Activated naive CD4-positive, alpha-beta T cell (primary cell): ENCODE measurements at places on chromosomes 16 and 17.
A peak's percentile ranks its signal among the peaks of the same experiment; 100 is the strongest.

DNA sequence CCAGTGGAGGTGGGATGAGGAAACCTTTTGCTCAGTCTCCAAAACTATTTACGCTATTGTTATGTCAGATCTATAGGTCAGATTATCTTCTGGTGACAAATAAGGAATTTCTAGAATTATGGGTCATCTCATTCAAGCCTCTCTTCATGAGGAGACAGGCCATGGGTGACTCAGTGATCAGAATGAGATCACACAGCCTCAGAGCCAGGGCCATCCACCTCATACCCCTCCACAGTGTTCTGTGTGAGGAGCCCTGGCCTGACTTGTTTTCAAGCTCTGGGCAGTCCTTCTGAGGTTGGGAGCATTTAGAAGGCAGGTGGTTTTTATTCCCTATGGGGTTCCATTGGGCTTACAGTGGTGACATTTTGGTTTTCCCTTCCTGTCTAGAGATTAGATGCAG is 26.5 kb downstream of the YPEL2 start:
- no peak for DNase-seq

DNA sequence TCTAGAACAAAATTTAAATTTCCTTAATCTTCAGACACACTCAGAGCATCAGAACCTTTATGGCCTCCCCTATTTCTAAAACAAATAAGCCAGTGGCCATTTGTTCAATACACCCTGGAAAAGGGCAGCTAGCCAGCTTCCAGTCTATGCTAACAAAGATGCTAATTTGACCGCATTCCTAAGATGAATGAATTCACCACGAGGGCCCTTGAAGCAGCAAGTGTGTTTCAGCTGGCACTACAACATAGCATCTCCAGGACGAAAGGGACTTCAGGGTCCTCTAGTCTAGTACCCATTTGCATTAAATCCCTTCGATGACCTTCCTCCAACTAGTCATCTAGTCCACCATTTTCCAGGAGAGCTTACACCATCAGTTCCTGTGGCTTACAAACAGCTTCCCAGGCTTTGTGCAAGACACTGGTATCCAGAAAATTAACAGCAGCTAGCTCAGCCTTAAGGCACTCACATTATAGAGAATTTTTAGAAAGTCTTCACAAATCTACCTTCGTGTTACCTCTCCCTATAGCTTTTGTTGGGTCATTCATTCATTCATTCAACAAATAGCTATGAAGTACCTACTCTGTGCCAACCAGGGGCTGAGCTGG is 10.9 kb downstream of the KRT37 start:
- DNase-seq: no peak

DNA sequence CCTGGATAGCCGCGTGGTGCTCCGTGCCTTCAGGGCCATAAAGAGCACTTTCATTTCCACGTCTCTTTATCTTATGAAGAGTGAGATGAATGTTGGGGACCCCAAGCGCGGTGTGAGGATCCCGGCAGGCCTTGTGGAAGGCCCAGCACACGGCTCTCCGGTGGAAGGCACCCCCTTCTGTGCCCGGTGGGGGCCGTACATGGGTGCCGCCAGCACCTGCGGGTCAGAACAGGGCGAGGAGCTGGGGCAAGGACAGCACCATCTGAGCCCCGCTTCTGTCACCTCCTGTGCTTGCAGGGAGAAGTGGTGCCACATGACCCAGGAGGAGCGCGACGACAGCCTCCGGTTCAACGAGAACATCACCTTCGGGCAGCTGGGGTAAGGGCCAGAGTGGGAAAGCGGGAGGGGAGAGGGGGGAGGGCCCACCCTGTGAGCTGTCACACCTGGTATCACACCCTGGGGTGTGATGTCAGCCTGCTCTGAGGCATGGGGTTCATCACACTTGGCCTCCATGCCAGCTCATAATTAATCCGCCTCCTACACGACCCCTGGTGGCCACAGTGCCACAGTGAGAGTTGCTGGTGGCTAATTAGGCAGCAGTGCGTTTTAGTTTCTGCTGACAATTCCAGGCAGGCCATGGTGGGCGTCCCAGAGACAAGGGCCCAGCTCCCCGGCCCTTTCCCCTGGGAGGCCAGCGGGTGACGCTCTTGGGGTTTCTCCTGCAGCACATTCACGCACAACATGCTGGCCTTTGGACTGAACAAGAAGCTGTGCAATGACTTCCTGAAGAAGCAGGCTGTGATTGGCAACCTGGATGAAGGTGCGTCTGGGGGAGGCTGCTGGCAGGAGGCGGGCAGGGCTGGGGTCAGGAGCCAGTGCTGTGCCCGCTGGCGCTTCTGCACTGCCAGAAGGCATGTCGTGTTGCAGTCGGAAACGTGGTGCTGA is 25.7 kb downstream of the CIBAR2 start:
- peak; percentile 56 for DNase-seq

DNA sequence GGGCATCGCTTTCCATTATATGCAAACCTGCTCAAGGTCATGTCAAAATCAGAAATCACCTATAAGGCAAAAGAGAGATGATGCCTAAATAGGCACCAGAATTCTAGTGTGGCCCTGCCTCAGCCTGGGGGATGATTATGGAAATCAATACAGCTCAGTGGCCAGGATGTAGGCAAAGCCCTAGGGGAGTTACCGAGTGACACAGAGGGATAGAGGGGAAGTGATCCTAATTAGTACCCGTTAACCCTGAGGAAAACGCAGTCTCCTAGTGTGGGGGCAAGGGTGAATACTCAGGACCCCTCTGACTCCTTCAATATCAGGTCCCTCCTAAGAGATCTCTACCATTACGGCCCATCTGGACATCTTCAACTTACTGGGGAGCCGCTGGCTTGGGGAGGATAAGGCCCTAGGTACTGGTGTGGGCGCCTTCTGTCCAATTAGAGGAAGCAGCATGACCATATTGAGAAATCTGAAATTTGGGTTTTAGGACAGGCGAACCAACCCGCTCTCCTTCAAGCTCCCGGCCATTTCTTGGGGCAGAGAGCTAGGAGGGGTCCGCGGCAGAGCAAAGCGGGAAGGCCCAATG is 725 bp downstream of the NT5C3B start:
- DNase-seq: no peak

DNA sequence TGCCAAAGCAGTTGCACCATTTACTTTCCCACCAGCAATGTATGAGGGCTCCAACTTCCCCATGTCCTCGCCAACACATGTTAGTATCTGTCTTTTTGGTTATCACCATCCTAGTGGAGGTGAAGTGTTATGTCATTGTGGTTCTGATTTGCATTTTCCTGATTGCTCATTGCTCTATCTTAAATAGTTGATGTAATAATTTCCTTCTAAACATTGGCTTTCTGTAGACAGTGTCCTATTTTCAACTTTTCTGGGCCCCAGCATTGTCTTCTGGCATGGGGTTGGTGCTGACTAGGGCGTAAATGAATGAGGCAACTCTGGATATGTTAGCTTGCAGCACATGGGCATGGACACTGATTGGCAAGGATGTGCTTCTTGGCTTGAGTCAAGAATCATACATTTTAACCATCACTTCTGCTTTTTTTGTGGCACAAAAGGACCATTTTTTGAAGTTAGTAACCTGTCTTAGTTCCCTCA is 25.1 kb downstream of the PLCG2 start:
- no peak for DNase-seq
